ENCODE measurements at places on chromosomes 1 and 21.
A peak's percentile ranks its signal among the peaks of the same experiment; 100 is the strongest.

GRCh38 chr1:91806769-91807700 is 78.9 kb downstream of the TGFBR3 start:
- no peak overlapping the region for H3K4me3 ChIP-seq
- DNase-seq = no peak

GRCh38 chr1:23177438-23178380 is 9.1 kb upstream of the LUZP1 start:
- peak; percentile 62 for DNase-seq
- H3K4me3 ChIP-seq = peak overlapping the region; percentile 52
- H3K4me1 ChIP-seq = peaks cover 24% of the 10 kb centered on the region
- no peaks in the 10 kb centered on the region for H3K36me3 ChIP-seq
- H3K27me3 ChIP-seq = peaks cover 29% of the 10 kb centered on the region

GRCh38 chr1:240020871-240021270 is 70.8 kb upstream of the FMN2 start:
- H3K27ac ChIP-seq = no peak overlapping the region
- H3K4me3 ChIP-seq = no peak overlapping the region
- H3K27me3 ChIP-seq = peaks cover 5% of the 10 kb centered on the region
- no peak for DNase-seq
- no peaks in the 10 kb centered on the region for H3K4me1 ChIP-seq

- H3K4me3 ChIP-seq = no peak overlapping the region
- DNase-seq = no peak
- no peaks in the 10 kb centered on the region for H3K36me3 ChIP-seq
Measured at GRCh38 chr1:8200317-8201115, 117.4 kb upstream of the SLC45A1 start.

DNA sequence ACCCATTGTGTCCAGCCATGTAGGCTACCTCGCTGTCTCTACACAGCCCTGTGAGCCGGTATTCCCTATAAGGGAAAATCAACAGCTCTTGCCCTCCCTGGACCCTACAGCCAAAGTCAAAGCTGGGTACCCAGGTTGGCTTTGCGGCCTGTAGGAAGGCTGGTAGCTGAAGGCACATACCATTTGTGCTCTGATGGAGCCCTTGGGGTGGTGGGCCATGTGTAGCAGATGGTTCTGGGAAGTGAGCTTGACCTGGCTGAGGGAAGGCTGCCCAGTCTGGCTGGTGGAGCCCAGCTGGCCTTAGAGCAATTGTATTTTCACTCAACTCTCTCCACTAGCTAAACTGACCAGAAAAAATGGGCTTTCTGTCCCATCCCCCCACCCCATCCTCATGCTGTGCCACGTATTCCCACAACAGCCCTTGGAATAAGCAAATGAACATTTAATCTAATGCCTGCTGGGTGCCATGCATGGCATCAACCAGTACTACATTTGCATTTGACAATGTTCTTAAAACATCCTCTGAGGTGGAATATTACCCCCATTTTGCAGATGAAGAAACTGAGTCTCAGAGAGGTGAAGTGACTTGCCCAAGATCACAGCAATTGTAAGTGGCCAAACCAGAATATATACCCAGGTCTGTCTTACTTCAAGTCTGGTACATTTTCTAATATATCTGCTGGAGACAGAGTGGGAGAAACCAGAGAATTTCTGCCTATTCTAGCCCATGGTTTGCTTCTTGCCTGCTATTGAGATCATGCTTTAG is 56.8 kb downstream of the NDUFS5 start:
- peaks cover 8% of the 10 kb centered on the region for H3K4me1 ChIP-seq
- H3K4me3 ChIP-seq = peak overlapping the region; percentile 44
- no peak overlapping the region for H3K27ac ChIP-seq
- peaks cover 29% of the 10 kb centered on the region for H3K27me3 ChIP-seq
- no peaks in the 10 kb centered on the region for H3K36me3 ChIP-seq
- no peak for DNase-seq

- no peaks in the 10 kb centered on the region for H3K4me1 ChIP-seq
- no peak for DNase-seq
- H3K4me3 ChIP-seq = no peak overlapping the region
- H3K27me3 ChIP-seq = no peaks in the 10 kb centered on the region
Measured at GRCh38 chr1:81664341-81664740, 136.4 kb upstream of the ADGRL2 start.

DNA sequence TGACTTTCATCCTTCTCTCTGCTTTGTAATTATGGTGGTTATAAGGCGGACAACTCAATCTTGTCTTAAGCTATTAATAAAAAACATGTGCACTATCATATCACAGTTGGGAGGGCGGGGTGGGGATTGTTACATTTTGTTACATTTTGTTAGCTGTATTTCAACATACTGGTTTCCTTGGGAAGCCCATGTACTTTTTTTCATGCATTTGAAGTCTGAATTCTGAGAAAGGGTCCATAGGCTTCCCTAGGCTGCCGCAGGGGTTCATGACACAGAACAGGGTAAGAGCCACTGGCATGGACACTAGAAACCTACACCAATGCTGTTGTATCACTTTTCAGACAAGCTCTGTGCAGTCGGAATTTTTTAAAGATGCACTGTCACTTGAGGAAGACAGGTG is 178.8 kb downstream of the ETS2 start:
- peak overlapping the region; percentile 57 for H3K4me3 ChIP-seq
- peaks cover 81% of the 10 kb centered on the region for H3K27me3 ChIP-seq
- H3K4me1 ChIP-seq = peaks cover 43% of the 10 kb centered on the region
- no peaks in the 10 kb centered on the region for H3K36me3 ChIP-seq
- no peak for DNase-seq

- H3K4me3 ChIP-seq = no peak overlapping the region
- H3K27me3 ChIP-seq = no peaks in the 10 kb centered on the region
- peaks cover 47% of the 10 kb centered on the region for H3K36me3 ChIP-seq
- H3K27ac ChIP-seq = no peak overlapping the region
Measured at GRCh38 chr1:155334962-155335361, 14.3 kb downstream of the RUSC1 start.

DNA sequence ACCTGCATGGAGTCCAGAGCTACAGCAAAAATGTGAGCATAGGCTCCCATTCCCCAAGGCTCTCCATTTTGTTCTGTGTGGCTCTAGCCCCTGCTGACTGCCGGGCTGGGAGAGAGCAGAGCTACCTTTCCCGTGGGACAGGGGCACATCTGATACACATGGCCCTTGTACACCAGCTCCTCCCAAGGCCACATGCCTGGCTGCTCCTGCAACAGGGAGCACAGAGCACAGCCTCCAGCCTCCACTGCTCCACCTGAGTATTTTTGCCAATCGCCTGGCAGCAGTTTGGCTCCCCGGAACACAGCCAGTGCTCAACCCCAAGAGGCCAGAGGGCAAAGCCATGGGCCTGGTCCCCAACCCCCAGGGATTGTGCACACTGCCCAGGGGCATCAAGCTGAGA is 146.5 kb downstream of the CHD1L start:
- H3K4me3 ChIP-seq = no peak overlapping the region
- no peaks in the 10 kb centered on the region for H3K36me3 ChIP-seq
- peaks cover 36% of the 10 kb centered on the region for H3K27me3 ChIP-seq
- H3K4me1 ChIP-seq = no peaks in the 10 kb centered on the region
- DNase-seq = no peak

GRCh38 chr21:34962586-34963222 is 86.4 kb downstream of the RUNX1 start:
- peak overlapping the region; percentile 62 for H3K4me3 ChIP-seq
- peaks cover 14% of the 10 kb centered on the region for H3K36me3 ChIP-seq
- peaks cover 82% of the 10 kb centered on the region for H3K4me1 ChIP-seq

- H3K27me3 ChIP-seq = no peaks in the 10 kb centered on the region
- H3K27ac ChIP-seq = peak overlapping the region; percentile 32
- H3K36me3 ChIP-seq = peaks cover 2% of the 10 kb centered on the region
- no peak overlapping the region for H3K4me3 ChIP-seq
- DNase-seq = peak; percentile 63
Measured at GRCh38 chr1:184843732-184844495, 89.3 kb upstream of the EDEM3 start.

- H3K27me3 ChIP-seq = peaks cover 16% of the 10 kb centered on the region
- H3K4me1 ChIP-seq = no peaks in the 10 kb centered on the region
- DNase-seq = no peak
- no peak overlapping the region for H3K27ac ChIP-seq
Measured at GRCh38 chr1:29653034-29653810, 416.9 kb downstream of the PTPRU start.

DNA sequence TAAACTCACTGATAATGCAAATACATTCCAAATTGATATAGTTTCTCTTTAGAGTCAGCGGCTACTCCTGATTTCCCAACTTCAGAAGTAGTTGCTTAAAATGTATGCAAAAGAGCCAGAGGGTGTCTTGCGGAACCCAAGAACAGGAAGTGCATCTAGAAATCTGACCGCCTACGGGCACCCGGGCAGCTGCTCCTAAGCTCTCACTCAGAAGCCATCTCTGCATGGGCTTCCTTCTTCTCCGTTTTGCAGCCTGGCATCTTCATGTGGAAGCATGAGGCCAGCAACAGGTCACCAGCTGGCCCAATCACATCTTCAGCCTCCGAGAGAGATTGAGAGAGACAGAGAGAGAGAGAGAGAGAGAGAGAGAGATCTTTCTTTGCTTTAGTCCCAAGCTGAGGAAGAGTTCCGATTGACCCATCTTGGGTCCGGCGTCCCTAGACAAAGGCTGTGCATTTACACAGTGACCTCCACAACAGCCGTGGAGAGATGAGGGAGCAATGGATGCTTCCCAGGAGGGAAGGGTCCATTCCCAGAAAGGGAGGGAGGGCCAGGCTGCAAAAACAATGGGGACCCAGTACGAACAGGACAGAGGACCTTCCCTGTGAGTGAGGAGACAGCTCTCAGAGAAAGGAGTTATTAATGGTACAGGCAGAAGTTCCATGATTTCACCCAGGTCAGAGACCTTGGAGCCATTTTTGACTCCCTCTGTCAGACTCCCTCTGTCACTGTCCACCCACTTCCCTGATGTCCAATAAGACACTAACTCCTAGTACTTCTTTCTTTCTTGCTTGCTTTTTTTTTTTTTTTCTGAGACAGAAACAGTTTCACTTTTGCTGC is 28.2 kb upstream of the SLC30A1 start:
- no peaks in the 10 kb centered on the region for H3K27me3 ChIP-seq
- H3K4me1 ChIP-seq = peaks cover 12% of the 10 kb centered on the region
- peak overlapping the region; percentile 66 for H3K4me3 ChIP-seq
- H3K27ac ChIP-seq = peak overlapping the region; percentile 83

- no peak overlapping the region for H3K27ac ChIP-seq
- H3K4me1 ChIP-seq = no peaks in the 10 kb centered on the region
- H3K36me3 ChIP-seq = no peaks in the 10 kb centered on the region
Measured at GRCh38 chr1:197355248-197355995, 87.4 kb downstream of the CRB1 start.

- no peaks in the 10 kb centered on the region for H3K36me3 ChIP-seq
- DNase-seq = peak; percentile 57
- peaks cover 18% of the 10 kb centered on the region for H3K4me1 ChIP-seq
- H3K4me3 ChIP-seq = peak overlapping the region; percentile 72
Measured at GRCh38 chr1:153677718-153678518, 570 bp upstream of the NPR1 start.

- peak overlapping the region; percentile 58 for H3K4me3 ChIP-seq
- peaks cover 34% of the 10 kb centered on the region for H3K4me1 ChIP-seq
- H3K27me3 ChIP-seq = peaks cover 25% of the 10 kb centered on the region
Measured at GRCh38 chr1:111270771-111271463, 19.7 kb upstream of the CHIA start.

DNA sequence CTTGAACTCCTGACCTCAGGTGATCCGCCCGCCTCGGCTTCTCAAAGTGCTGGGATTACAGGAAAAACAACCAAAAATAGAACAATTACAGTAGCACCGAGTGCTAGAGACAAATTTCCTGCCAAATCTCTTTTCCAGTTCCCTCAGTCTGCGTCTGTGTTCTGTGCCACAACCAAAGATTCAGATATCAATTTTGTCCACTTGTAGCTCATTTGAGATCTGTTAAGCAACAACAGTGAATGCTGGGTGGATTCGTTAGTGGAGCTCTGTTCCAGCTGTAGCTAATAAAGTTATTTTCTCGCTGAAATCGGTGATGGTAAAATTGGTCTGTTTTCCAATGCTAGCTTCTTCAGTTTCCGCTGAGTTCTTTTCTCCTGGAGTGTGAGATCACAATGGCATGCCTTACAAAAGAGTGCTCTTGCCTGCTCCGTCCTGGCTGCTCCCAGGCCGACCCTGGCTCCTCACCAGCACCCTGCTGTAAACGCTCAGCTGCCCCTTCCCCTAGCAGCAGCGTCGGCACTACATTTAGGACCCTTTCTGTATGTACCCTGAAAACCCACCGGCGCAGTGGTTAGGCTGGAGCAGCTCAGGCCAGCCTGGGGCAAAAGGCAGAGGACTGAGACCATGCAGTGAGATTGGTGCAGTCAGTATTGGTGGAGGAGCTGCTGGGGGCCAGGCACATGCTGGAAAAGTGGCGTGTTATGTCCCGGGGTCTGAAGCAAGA is 395.4 kb downstream of the KIF26B start:
- H3K36me3 ChIP-seq = no peaks in the 10 kb centered on the region
- H3K27ac ChIP-seq = no peak overlapping the region
- H3K4me3 ChIP-seq = no peak overlapping the region
- H3K27me3 ChIP-seq = peaks cover 2% of the 10 kb centered on the region
- H3K4me1 ChIP-seq = no peaks in the 10 kb centered on the region

DNA sequence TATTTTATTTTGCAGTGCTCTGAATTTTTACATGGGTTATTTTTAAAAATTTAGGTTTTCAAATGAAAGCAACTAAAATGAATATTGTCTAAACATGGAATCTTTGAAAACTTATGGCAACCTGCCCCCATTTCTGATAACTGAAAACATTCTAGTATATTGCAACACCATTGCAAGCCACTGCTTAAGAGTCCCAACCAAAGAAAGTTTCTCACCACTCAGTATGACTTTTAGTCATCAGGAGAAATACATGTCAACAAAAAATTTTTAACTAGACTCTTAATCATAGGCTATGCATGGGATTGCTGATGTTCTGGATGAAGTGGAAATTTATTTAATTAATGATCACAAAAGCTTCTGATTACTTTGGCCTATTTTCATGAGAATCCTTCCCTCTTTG is 112.1 kb downstream of the TNFSF18 start:
- H3K27me3 ChIP-seq = no peaks in the 10 kb centered on the region
- no peak overlapping the region for H3K27ac ChIP-seq
- DNase-seq = no peak

GRCh38 chr1:211800925-211801607 is 29.5 kb downstream of the LPGAT1 start:
- no peak for DNase-seq
- H3K36me3 ChIP-seq = peaks cover 30% of the 10 kb centered on the region
- no peaks in the 10 kb centered on the region for H3K4me1 ChIP-seq
- no peak overlapping the region for H3K4me3 ChIP-seq
- no peaks in the 10 kb centered on the region for H3K27me3 ChIP-seq
- no peak overlapping the region for H3K27ac ChIP-seq

GRCh38 chr1:25898223-25899015 is 7.8 kb downstream of the STMN1 start:
- no peaks in the 10 kb centered on the region for H3K27me3 ChIP-seq
- H3K4me3 ChIP-seq = no peak overlapping the region
- H3K36me3 ChIP-seq = peaks cover 39% of the 10 kb centered on the region
- no peak overlapping the region for H3K27ac ChIP-seq

GRCh38 chr1:185300152-185300551 is 16.9 kb downstream of the IVNS1ABP start:
- peaks cover 78% of the 10 kb centered on the region for H3K36me3 ChIP-seq
- H3K4me3 ChIP-seq = no peak overlapping the region
- H3K4me1 ChIP-seq = no peaks in the 10 kb centered on the region
- no peak for DNase-seq
- H3K27ac ChIP-seq = no peak overlapping the region

DNA sequence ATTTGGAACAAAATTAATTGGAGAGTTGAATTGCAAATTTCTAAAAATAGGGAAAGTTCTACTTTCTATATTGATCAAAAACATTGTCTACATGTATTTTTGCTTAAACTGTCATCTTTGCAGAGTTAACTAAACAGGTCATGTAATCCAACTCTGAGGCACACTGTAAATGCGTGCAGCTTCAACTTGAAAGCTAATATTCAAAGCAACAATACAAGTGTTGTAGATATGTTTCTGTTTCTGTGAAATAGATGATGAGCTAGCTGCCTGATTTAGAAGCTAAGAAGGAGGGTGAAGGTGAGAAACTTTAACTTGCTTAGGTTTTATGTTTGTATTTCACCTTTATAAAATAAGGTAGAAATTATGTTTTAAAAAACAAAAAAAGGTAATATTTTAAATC is 77.2 kb downstream of the IVNS1ABP start:
- H3K4me3 ChIP-seq = no peak overlapping the region
- no peaks in the 10 kb centered on the region for H3K36me3 ChIP-seq

Measured in activated naive CD8-positive, alpha-beta T cell treated with anti-CD3 and anti-CD28 coated beads, Interleukin-2, amount 50 U/mL, for 24 hours (primary cell).